ENCODE measurements at places on chromosomes 2 and 18.
A peak's percentile ranks its signal among the peaks of the same experiment; 100 is the strongest.

GRCh38 chr18:48404716-48405507 is 4.3 kb downstream of the ZBTB7C start:
- peak; percentile 51 for DNase-seq

GRCh38 chr18:49590608-49591007 is 28.8 kb downstream of the LIPG start:
- DNase-seq: no peak

GRCh38 chr2:104472076-104472475 is 381.8 kb upstream of the POU3F3 start:
- DNase-seq: no peak

DNA sequence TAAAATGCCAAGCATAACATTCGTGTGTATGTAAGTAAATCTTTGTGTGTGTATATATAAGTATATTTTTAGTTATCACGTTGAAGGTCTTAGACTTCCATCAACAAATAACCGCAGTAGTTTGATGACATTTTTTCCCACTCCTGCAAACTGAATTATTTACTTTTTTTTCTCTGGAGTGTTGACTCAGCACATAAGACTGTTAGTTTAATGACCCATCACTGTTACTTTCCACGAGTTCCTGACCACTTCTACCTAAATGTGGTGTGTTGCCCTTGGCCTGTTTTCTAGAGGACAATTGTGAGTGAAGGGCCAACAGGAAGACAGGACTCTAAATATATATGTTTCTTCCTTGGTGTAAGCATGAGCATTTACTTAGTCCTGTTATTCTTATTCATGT is 71.3 kb upstream of the TXNDC2 start:
- DNase-seq: no peak

DNA sequence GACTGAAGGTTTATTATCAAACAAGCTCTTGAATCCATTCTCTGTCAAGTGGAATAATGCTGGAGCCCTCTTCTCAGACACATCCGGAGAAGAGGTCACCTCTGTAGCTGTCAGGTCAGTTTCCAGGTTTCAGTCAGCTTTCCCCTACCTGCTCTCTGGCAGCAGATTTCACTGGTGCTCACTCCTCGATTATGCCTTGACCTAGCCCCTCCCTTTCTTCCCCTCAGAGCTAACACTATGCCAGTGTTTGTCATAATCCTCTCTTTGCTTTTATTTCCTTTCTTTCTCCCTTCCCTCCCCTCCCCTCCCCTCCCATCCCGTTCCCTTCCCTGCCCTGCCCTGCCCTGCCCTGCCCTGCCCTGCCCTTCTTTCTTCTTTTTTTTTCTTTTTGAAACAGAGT is 22.5 kb upstream of the PLEKHM3 start:
- DNase-seq: no peak

- no peak for DNase-seq
These were observed 435 bp downstream of the ZNF532 start for GRCh38 chr18:58865033-58865590.

- no peak for DNase-seq
These were observed 165.9 kb downstream of the ZFP36L2 start for GRCh38 chr2:43060390-43061016.

- no peak for DNase-seq
These were observed 39.1 kb upstream of the LGALSL start for GRCh38 chr2:64414736-64415435.

DNA sequence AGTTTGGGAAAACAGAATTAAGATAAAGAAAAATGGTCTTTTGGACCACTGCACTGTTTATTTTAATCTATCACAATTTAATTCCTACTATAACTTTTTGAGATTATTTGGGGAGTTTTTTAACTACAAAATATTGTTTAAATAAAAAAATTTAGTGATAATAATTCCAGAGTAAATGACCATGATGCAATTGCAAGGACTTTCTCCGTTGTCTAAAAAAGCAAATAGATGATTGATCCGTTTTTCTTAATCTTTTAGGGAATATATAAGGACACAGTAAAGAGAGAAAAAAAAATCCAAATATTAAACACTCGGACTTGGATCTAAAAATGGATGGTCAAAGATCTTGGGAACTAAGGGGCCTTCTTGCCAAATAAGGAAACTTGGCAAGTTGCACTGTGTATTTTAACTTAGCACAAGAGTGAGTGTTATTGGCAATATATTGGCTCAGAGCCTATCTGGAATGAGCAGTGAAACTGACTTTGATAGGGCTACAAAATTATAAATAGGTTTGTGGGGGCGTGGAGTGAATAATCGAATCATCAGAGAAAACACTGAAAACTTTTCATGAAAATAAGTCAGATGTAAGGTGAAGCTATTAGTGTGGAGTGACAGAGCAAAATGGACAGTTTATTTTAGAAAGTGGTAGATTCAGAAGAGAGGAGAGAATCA is 2.0 kb downstream of the MAP3K20 start:
- DNase-seq: no peak

GRCh38 chr2:79971807-79972206 is 332.7 kb downstream of the LRRTM1 start:
- no peak for DNase-seq

DNA sequence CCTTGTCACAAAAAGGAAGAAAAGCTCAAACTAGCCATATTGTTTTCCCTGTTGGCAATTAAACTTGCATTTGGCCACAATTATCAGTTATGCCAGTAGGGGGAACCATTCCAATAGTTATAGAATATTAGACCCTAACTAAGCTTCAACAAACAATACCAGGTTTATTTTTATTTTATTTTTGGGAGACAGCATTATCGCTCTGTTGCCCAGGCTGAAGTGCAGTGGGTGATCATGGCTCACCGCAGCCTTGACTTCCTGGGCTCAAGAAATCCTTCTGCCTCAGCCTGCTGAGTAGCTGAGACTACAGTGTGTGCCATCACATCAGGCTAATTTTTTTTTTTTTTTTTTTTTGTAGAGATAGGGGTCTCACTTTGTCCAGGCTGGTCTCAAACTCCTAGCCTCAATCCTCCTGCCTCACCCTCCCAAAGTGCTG is 102.1 kb downstream of the ATAD2B start:
- DNase-seq: no peak

- no peak for DNase-seq
These were observed 4.0 kb upstream of the FHL2 start for GRCh38 chr2:105402809-105403208.

DNA sequence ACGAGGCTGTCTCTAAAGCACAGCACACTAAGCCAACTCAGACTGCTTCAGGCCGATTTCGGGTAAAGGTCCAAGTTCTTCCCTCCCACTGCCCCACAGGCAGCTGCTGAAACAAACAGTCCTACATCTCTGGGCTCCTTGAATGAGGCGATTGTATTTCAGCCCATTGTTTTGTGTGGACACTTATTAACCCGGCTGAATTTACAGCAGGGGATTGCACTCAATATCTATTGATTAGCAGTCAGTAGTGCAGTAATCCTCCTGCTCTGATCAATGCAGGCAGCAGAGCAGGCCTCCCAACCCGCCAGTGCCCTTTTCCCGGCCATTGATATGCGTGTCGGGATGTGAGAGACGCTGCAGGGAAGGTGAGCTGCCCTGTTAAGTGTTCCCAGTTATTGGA is 330.1 kb downstream of the CMPK2 start:
- no peak for DNase-seq

DNA sequence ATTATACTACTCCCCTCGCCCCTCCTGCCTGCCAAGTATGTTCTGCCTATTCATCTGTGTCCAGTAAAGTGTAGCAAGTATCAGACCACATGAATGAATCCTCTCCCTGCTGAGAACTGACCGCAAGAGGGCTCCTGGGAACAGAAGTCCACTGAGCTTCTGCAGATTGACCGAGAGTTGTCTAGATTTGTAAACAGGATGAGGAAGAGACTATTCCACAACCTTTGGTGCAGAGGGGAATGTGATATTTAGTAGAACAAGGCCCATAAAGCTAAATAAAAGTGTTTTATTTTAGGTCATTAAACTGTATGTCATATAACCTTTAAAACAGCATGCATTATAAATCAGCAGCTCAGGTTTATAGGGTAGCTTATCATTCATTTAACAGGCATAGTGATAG is 377.0 kb downstream of the DCC start:
- no peak for DNase-seq

- DNase-seq: no peak
These were observed 14.7 kb upstream of the EML6 start for GRCh38 chr2:54708584-54709335.

- no peak for DNase-seq
These were observed 30.1 kb upstream of the ZNF516 start for GRCh38 chr18:76524900-76525698.

GRCh38 chr18:25592804-25593360 is 240.9 kb upstream of the ZNF521 start:
- DNase-seq: no peak

- DNase-seq: no peak
These were observed 295.1 kb downstream of the GALR1 start for GRCh38 chr18:77544792-77545191.

GRCh38 chr18:45849529-45849928 is 24.1 kb downstream of the SIGLEC15 start:
- no peak for DNase-seq

GRCh38 chr18:72908181-72908580 is 40.4 kb upstream of the NETO1 start:
- no peak for DNase-seq

- DNase-seq: no peak
These were observed 681.3 kb downstream of the ADCYAP1 start for GRCh38 chr18:1585881-1586488.

DNA sequence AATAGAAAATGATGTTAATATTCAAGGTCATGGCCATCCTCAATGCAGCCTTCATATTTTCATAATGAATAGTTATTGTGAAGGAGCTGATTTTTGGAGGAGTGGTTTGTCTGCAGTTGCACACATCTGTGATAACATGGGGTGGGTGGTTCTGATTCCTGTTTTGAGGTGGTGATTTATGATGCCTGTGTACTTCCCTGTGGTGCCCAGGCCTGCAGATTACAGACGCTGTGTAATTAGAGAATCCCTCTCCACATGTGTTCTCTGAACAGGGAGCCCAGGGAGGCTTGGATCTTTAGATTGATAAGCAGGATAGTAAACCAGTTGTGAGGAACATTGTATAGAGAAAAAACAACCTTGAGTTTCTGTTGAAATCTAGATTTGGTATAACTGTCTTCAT is 117.5 kb downstream of the AGAP1 start:
- no peak for DNase-seq
